D721Med (cell line): ENCODE measurements at places on chromosomes 13 and 19.

DNA sequence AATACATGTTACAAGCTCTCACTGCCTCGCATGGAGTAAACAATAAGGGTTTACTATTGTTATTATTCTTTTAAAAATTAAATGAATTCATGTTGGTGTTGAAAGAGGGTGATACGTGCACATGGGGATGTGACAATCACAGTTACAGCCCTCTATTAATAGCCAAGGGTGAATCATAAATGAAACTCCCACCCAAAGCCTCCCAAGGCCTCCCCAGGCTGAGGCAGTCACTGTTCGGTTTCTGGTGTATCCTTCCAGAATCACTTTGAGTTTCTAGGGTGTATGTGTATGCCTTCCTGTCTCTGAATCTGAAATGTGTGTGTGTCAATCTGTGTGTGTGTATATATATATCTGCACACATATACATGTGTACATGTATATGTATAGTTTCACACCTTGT, 73.4 kb downstream of the AKAP11 start:
- DNase-seq, result no peak

DNA sequence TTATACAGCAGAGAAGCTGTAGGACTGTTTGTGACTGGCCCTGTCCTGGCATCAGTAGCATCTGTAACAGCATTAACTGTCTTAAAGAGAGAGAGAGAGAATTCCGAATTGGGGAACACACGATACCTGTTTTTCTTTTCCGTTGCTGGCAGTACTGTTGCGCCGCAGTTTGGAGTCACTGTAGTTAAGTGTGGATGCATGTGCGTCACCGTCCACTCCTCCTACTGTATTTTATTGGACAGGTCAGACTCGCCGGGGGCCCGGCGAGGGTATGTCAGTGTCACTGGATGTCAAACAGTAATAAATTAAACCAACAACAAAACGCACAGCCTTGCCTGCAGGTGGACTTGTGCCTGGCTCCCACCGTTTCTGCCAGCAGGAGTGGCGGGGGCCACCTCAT, 27.3 kb upstream of the LDLR start:
- DNase-seq, result no peak

- DNase-seq, result no peak
These were observed 8.5 kb upstream of the TPT1 start for GRCh38 chr13:45349438-45349837.

GRCh38 chr19:49417088-49417487, 6.2 kb downstream of the PTH2 start:
- no peak for DNase-seq

DNA sequence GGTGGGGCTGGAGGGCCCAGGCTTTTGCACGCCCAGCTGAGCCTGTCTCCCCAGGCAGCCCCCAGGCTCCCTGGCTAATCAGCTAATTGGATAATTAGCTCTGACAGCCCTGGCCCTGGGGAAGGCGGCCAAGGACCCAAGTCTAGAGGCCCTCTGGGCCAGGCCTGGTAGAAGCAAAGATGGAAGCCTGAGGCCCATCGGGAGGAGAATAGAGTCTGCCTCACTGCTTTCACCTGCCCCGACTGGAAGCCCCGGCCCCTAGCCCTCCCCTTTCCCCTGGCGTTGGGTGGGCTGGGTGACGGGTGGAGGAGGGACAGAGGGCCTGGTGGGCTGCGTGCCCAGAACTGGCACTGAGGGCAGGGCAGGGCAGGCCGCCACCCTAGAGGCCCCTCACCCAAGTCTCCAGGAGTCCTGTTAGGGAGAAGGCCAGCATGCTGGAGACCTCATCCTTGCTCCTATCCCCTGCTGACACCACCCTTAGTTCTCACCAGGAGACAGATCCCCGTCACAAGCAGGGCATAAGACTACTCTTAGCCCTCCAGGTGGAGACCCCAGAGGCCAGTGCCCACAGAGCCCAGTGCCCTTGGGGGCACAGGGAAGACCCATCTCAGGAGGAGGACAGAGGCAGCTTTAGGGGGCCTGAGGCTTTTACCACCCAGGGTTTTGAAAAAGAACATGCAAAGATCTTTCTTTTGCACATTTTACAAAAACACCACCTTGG, 12.0 kb downstream of the LYL1 start:
- no peak for DNase-seq

DNA sequence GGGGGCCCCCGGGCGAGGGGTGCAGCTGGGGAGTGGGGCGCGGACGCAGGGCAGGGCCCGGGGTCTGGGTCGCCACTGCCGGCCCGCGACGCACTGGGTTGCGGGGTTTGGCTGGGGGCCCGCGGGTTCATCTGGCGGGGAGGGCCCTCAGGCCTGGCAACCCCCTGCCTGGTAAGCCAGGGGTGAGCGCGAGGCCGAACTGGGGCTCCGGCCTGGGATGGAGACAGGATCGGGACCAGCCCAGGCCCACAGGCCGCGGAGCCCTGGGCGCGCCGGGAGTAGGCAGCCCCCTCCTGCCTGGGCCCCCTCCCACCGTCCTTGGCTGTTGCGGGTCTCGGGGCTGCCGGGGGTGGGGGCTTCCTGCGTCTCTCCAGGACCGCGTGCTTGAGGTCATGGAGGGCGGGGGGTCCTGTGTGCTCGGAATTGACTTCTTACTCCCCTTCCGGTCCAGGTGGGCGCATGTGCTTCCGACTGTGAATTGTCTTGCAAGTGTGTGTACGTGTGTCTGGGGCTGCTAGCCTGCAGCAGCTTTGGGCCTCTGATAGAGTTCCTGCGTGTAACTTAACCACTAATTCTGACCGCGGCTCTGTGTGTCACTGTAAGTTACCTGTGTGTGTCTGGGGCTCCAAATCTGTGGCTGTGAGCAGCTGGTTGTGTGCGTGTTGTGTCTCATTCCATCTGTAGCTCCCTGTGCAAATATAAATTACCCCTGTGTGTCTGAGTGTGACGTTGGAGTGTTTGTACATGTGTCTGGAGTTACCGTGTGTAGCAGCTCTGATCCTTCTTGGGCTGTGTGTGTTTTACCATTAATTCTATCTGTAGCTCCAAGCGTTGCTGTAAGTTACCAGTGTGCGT, 751 bp downstream of the GRAMD1A start:
- DNase-seq, result no peak
